ENCODE measurements at places on chromosomes 11 and 22.

- DNase-seq: no peak
These were observed 327.0 kb downstream of the DYNC2H1 start for GRCh38 chr11:103436131-103436770.

GRCh38 chr22:37180531-37181231 lies 7.4 kb downstream of the C1QTNF6 start:
- DNase-seq: no peak

DNA sequence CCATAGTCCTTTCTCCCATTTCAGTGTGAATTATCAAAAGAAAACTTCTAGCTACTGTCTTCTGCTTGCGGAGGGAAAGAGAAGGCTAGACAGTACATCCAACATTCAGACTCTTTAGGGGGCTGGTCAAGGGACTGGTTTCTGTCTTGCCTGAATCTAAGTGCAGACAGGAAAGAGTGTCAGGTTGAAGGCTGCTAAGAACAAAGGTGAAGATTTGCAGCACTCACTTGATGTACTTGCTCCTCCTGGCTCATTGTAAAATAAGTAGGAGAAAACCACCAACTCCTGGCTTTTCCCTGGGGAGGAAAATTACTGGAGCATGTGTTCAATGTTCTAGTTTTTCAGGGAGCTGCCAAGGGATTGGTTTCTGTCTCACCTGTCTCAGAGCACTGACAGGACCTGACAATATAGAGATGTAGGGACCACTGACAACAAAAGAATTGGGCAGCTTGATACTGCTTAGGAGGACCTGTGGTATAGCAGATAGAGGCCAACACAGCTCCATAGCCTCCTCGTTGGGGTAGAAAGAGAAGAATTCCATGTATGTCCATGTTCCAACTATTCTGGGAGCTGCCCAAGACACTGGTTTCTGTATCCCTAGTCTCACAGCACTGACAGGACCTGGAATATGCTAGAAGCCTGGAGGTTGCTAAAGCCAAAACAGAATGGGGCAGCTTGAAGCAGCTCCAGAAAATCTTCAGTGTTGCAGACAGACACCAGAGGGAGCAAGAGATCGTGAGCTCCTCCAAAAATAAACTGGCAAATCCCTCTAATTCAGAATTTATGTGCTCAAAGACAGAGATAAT lies 39.7 kb upstream of the MMP12 start:
- DNase-seq: peak; percentile 27

- no peak for DNase-seq
These were observed at the start of gene KCNK7 for GRCh38 chr11:65595543-65596281. Gene KCNK7, minus strand, starts transcription at chr11:65595800. Its CDS starts 28 bp downstream, at chr11:65595772.

DNA sequence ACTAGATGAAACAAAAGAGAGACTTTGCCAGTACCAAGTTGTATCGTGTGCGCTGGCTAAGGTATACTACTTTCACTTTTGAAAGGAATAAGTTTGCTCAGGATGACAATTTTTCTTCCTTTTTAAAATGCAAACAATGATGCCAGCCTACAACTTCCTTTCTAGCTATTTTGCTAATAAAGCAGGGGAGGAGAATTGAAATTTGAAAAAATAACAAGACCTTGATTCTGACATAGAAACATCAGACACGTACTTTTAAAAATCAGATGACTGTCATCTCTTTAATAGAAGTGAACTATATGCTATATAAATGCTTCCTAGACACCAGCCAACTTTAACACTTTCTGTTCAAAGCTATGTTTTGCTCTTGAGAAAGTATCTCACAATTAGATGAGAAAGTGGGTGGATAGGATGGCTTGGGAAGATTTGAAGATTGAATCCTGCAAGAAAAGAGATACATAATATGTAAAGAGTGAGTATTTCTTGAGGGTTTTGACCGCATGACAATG lies 41.7 kb upstream of the BLID start:
- no peak for DNase-seq

GRCh38 chr11:67468056-67468455 lies 995 bp downstream of the TMEM134 start:
- DNase-seq: peak; percentile 86

DNA sequence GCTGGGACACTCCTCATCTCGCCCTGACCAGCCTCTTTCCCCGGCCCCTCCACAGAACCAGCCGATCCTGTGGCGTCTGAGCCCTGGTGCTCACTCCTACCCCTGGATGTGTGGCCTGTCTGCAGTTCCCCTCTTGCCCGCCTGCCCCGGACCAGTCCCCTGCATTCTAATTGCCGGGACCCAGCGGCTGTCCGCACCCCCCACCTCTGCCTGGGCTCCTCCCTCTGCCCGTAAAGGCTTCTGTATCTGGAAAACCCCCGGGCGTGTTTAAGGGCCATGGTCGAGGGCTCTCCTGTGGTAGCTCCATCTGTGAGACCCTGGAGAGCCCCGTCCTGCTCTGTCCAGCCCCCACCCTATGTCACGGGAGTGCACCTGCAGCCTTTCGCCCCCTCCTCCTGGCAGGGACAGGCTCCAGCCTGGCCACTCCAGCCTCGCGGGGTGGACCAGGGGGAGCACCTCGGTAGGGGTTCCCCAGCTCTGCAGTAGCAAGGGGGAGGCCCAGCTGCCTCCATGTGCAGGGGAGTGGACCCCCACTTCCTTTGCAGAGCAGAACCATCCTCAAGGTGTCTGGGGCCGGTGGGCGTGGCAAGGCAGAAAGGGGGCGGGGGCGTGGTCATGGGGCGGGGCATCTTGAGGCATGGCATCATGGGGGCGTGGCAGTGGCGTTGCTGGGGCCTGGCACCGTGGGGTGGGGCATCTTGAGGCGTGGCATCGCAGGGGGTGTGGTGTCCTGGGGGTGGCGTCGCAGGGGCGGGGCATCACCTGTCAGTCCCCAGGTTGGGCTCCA lies 430.4 kb downstream of the TBC1D22A start:
- DNase-seq: peak; percentile 71

- DNase-seq: no peak
These were observed 18.5 kb upstream of the STK33 start for GRCh38 chr11:8612522-8612921.

GRCh38 chr22:33806191-33806590 lies 114.1 kb downstream of the LARGE1 start:
- DNase-seq: no peak

DNA sequence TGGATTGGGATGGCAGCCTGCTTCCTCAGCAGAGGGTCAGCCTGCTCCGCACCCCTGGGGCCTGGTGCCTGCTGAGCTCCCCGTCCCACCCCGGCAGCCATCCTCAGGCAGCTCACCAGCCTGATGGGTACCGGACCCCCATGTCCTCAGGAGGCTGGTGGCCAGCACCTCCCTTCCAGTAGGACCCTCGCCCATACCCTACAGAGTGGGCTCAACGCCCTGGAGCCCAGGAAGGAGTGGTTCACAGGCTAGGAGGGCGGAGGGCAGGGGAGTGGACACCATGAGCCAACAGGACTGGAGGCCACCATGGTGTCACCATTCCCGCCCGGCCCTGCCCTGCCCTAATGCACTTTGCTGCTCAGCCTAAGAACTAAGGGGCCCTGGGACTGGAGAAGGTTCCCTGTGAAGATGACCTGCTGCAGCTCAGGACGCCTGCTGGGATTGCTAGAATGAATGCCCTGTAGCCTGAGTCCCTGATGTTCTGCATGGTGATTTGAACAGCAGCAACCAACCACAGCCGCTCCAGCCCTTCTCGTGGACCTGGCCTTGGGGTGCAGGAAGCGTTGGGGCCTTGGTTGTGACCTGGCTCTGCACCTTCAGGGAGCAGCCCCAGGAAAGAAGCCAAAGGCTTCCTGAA lies 1080.8 kb downstream of the BRD1 start:
- DNase-seq: no peak

GRCh38 chr11:133681901-133682300 lies 149.6 kb upstream of the OPCML start:
- no peak for DNase-seq

GRCh38 chr22:20095521-20095920 lies 15.5 kb downstream of the DGCR8 start:
- no peak for DNase-seq

DNA sequence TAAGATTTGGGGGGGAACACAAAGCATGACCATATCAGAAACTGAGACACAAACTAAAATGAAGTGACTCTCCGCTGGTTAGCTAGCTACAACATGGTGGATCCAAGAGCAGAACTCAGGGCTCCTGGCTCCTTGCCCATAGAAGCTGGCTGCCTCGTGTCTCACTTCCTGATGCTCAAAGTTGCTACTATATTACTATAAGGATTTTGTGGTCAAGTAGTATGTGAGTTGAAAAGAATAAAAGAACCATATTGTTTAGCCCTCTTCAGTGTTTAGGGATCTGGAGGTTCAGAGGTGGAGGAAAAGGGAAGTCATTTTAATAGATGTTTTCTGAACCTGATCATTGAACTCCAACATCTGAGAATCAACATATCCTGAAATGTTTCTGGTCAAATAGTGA lies 16.9 kb upstream of the SIK2 start:
- peak; percentile 24 for DNase-seq

GRCh38 chr22:49368221-49368975 lies 459.3 kb downstream of the BRD1 start:
- no peak for DNase-seq

- DNase-seq: no peak
These were observed 35.6 kb upstream of the TH start for GRCh38 chr11:2207212-2207611.

- no peak for DNase-seq
These were observed 29.2 kb downstream of the GUCY1A2 start for GRCh38 chr11:106989078-106989455.

- no peak for DNase-seq
These were observed 8.0 kb upstream of the SLC43A3 start for GRCh38 chr11:57434640-57435546.

GRCh38 chr22:30444632-30445437 lies 19.3 kb downstream of the MTFP1 start:
- peak; percentile 80 for DNase-seq

GRCh38 chr11:101010899-101011298 lies 118.7 kb downstream of the PGR start:
- DNase-seq: no peak

- DNase-seq: no peak
These were observed 72.1 kb upstream of the TENM4 start for GRCh38 chr11:79512706-79513469.

DNA sequence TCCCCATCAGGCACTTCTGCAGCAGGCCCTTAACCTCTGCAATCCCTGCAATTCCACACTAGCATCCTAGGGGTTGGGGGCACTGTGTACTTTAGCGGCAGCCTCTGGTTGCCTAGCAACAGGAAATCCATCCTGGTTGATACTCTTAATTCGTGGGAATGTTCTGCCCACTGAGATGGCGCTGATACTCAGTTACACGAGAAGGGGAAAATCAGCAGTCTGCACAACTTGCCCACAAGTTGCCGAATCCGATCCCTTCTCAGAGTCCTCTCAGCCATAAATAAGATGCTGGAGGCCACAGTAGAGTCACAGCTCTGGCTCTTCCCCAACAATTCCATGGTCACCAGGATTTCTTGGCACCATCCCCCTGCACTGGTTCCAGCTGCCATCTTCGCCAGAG lies 57.6 kb upstream of the CRYBB3 start:
- DNase-seq: no peak

GRCh38 chr11:62324731-62325556 lies 12.3 kb upstream of the ASRGL1 start:
- DNase-seq: no peak

DNA sequence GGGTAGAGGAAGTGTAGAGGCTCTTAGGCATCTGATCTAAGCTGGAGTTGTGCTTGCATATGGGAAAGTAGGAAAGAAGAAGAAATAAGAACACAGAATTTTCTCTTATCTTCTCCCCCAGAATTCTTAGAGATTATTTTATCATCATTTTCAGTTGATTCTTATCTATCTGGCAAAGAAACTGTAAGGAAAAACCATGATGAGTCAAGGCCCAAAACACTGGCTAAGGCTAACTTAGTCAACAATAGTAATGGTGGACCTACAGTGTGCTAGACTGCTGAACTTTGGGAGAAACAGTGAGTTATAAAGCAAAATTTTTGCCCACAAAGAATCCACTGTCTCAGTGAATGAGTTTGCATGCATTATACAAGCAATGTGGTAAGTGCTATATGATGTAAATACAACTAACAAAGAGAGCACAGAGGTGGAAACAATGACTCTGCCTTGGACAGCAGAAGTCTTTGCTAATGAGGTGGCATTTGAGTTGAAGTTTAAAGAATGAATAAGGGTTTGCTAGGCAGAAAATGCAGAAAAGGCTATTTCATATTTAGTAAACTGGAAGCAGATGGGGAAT lies 344.5 kb upstream of the PLET1 start:
- DNase-seq: no peak

- no peak for DNase-seq
These were observed 35.0 kb downstream of the SGSM3 start for GRCh38 chr22:40405178-40406062.

DNA sequence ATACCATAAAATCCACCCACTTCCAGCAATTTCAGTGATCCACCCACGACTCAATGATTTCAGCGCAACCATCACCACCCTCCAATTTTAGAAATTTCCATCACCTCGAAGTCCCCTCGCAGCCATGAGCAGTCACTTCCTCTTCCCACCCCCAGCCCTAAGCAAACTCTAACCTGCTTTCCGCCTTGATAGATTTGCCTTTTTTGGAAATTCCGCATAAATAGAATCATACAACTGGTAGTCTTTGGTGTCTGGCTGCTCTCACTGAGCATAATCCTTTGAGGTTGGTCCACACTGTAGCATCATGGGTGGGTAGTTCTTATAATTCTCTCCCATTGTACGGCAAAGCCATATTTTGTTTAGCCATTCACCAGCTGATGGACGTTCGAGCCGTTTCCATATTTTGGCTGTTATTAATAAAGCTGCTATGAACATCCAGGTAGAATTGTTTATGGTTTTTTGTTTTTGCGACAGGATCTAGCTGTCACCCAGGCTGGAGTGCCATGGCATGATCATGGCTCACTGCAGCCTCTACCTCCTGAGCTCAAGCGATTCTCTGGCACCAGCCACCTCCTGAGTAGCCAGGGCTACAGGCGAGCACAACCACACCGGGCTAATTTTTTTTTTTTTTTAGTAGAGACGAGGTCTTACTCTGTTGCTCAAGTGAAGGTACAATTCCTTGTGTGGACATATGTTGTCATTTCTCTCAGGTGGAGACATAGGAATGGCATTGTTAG lies 16.0 kb downstream of the PIM3 start:
- DNase-seq: no peak

DNA sequence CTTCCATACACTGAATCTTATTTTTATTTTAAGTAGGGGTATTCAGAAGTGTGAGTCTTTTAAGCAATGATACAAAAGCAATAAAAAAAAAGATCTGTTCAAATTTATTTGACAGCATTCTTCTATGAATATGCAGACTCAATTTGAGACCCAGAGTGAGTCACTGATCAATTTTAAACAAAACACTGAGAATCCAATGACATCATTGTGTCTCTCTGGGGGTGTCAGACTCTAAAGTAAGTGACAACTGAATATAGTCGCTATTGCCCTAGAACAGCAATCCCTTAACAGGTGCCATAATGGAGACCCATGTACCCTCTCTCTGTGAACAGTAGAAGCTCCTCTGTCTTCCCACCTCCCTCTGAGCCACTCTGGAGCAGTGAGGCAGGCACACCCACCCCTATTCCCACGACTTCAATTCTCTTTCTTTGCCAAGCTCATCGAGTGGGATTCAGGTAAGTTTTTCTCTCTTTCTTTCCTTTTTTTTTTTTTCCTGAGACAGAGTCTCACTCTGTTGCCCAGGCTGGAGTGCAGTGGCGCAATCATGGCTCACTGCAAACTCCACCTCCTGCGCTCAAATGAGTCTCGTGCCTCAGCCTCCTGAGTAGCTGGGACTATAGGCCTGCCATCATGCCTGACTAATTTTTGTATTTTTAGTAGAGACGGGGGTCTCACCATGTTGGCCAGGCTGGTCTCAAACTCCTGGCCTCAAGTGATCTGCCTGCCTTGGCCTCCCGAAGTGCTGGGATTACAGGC lies 5.1 kb upstream of the RPS3 start:
- no peak for DNase-seq
